ENCODE measurements at places on chromosomes 2 and 18.

- no peak for DNase-seq
These were observed 42.1 kb upstream of the GALR1 start for GRCh38 chr18:77207540-77207939.

DNA sequence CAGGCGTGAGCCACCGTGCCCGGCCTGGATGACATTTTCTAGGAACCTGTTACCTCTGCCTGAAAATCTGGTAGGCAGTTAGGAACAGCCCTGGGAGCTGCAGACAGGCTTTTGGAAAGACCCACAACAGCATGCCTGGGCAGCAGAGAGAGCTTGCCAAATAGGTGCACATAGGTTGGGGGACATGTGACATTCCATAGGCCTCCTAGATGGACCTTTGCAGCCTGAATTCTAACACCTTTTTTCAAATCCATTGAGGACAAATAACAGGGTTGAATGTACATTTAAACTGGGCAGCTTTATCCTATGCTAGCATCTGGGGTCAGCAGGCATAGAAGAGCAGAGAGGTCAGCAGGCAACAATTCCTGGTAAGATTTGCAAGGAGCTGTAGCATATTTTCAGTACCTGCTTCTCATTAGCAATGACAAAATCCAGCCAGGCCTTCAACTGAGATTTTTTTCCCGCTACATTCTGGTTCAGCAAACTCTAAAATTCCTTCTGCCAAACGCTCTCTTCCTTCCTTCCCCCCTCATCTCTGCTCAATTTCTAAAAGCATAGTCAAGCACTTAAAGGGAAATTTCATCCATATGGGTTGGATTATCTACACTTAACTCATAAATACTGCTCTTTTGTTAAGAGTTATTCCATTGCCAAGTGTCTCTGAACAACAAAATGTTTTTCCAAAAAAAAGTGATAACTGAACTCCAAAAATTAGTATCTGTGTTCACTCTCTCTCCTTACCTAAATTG is 75.2 kb downstream of the SOWAHC start:
- no peak for DNase-seq

DNA sequence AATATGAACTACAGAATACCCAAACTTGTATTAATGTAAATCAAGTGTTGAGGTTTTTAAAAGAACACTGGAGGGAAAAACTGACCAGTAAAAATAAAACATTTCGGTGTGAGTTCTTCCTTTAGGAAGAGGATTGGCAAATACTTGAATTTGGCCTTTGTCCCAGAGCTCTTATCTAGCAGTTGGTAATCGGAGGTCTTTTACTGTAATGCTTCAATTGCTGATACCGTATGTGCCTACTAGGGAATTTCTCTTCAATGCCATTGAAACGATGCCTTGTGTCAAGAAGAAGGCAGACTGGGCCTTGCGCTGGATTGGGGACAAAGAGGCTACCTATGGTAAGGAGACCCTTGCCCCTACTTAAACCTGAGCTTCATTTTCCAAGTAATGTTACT is 4.1 kb downstream of the RRM2 start:
- DNase-seq, result no peak

- DNase-seq, result peak; percentile 12
These were observed 761.6 kb downstream of the DSC3 start for GRCh38 chr18:30280861-30281470.

DNA sequence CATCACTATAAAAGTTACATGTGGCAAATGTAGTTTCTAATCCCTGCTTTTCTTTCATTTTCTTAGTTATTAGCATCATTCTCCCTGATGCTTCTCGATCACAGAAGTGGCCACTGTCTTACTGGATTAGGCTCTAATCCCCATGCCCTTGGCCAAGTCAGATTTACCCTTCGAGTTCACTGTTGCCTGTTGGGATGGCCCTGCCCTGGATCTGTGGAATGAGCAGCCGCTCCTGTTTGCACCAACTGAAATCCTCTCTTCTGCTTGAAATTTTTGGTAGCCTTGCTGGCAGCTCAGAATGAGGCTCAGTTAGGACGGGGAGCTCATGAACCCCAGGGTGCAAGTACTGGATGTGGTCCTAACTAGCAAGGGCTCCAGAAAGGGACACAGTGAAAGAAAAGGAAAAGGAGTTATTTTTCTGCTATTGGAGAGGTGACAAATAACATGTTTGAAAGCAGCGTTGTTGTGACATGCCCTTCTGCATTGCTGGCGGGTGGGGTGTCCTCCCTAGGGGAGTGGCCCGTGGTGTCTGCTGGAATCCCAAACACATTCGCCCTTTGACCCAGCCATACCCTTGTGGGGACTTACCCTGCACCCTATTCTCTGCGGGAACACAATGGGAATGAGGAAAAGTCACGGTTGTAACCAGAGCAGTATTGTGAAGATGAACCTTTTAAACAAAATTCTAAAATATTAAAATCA is 34.5 kb downstream of the RBFA start:
- no peak for DNase-seq

DNA sequence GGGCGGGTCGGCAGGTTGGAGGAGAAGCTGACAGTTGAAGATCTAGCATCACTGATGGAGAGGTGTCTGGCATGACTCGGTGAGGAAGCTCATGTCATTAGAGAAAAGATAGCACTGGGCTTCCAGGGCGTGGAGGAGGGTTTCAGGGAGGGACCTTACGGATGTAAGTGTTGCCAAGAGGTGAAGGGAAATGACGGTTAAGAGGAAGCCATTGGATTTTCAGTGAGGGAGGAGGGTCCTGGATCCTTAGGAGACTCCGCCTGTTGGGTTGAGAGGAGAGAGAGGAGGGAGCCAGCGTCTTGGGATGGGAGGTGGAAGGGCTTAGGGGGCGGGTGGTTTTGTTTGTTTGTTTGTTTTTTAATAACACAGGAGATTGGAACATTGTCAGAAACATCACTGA is 103.2 kb downstream of the WDSUB1 start:
- DNase-seq, result no peak

GRCh38 chr18:6396276-6396675 is 18.4 kb downstream of the L3MBTL4 start:
- DNase-seq, result no peak

DNA sequence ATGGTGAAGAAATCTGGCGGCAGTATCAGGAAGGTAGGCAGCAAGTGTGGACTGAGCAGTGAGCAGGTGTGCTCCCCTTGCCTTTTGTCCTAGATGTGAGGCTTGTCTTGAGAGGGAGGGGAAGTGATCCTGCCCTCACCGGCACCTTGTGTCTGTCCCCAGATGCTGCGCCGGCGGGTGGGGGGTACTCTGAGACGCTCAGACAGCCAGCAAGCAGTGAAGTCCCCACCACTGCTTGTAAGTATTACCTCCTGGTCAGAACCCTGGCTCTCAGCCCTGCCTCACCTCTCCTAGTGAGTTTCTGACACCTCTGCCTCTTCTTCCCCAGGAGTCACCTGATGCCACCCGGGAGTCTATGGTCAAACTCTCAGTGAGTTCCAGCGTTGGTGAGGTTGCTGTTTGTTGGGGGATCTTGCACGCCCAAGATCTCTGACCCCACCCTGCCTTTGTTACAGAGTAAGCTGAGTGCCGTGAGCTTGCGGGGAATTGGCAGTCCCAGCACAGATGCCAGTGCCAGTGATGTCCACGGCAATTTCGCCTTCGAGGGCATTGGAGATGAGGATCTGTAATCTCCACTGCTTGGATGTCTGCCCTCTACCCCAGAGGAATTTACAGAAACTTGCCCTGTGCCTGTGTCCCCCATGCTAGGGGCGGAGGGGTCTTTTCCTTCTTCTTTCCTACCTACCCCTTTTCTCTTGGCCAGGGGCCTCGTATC is 4.2 kb downstream of the ZNF513 start:
- no peak for DNase-seq

DNA sequence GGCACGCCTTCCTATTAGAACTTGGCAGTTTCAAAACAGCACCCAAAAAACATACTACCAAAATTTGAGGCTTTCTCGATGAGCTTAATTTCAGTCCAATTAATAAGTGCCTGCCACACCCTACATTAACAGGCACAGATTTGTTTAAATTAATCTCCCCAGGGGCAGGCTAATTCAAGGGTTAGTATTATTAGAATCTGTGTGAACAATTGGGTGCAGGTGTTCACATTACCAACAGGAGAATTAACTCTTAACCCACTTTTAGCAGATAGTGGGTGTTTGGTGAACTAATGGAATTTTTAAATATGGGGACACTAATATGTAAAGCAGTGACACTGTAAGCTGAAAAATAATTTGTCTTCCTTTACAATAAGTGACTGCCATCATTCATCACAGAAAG is 4.1 kb downstream of the MBD2 start:
- no peak for DNase-seq

DNA sequence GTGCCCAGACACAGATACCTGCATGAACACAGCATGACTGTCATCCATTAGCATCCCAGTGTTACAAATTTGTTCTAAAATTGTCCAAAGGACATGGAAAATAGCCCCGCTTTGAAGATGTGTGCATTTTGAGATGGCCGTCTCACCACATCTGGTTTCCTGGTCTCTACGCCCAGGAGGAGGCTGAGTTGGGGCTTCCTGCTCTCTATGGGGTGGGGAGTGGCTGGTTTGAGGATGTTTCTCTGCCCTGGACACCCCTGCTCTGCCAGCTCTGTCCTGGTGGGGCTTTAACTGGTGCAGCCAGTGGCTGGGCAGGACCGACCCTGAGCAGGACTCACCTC is 74.6 kb upstream of the SMAD7 start:
- no peak for DNase-seq

GRCh38 chr2:74050151-74050550 is 65.4 kb downstream of the TET3 start:
- DNase-seq, result no peak

DNA sequence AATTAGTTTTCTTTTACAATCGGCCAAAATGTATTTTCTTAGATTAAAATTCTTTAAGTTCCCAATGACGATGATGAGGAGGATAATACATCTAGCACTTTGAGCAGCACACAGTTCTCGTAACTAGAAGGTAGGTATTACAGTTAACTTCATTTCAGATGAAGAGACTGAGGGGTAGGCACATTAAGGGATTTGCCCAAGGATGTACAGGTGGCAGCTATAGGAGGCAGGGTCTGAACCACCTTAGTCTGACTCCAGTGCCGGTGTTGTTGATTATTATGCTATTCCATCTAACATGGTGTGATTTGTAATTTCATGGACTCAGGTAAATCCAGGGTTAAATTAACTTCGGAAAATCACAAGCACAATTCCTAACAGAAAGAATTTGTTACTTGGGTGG is 1.1 kb downstream of the CD28 start:
- no peak for DNase-seq

DNA sequence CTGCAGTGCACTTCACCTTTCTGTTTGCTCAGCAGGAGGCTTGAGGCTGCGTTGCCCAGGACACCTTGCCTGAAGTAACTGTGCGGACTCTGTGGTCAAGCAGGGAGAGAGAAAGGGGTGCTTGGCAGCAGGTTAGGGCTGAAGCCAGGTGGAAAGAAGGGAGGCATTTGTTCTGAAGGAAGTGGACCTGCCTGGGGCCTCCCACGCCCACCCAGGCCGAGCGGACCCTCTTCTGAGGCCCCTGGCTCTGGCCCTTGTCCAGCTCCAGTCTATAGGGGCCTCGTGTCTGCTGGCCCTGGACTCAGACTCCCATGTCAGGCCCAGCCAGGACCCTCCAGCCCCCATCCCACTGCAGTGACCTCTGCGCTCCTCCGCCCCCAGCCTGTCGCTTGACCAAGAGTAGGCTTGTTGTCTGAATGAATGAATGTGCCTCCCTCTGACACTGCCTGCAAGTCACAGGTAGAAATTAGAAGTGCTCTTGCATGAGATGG is 2.5 kb downstream of the SNED1 start:
- DNase-seq, result peak; percentile 69

- no peak for DNase-seq
These were observed 14.1 kb downstream of the TMEM178A start for GRCh38 chr2:39679805-39680204.

DNA sequence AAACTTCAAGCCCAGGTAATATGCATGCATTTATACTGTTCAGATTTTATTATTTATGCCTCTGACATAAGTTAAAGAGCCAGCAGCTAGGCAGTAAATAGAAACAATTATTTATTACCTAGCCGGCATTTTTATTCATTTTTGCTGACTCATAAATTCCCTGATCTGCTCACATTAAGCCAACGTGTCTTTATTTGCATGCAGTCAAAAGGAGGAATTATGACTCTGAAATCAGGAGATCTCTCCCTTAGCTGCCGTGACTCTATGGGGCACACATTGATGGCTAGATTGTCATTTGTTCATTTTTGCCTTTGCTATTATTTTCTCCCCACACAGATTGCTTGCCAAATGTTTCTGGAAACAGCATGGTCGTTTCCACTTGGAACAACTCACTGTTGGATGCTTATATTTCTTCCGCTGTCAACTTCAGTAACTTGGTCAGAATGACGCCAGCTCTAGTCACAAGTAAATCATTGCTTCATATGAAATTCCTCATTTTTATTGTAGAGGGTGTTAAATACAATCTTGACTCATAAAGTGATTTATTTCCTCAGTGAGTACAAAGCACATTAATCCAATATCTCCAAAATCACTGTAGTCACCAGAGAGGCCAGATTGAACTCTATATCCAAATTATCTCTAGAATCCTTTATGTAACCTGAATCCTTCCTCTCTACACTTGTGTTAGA is 15.9 kb upstream of the ZBTB14 start:
- DNase-seq, result no peak

GRCh38 chr2:159456500-159457426 is 159.6 kb downstream of the BAZ2B start:
- DNase-seq, result no peak

- no peak for DNase-seq
These were observed 115.1 kb upstream of the NOSTRIN start for GRCh38 chr2:168687314-168687713.

- DNase-seq, result no peak
These were observed 465.7 kb downstream of the FBXO15 start for GRCh38 chr18:73681912-73682311.

GRCh38 chr2:145573608-145574007 is 1053.7 kb upstream of the ZEB2 start:
- DNase-seq, result no peak
